ENCODE measurements at places on chromosomes 2 and 18. TPM values are rescaled to one million over a fixed set of nuclear protein-coding genes. Genes with fewer than 3 reads are reported as not detected.

DNA sequence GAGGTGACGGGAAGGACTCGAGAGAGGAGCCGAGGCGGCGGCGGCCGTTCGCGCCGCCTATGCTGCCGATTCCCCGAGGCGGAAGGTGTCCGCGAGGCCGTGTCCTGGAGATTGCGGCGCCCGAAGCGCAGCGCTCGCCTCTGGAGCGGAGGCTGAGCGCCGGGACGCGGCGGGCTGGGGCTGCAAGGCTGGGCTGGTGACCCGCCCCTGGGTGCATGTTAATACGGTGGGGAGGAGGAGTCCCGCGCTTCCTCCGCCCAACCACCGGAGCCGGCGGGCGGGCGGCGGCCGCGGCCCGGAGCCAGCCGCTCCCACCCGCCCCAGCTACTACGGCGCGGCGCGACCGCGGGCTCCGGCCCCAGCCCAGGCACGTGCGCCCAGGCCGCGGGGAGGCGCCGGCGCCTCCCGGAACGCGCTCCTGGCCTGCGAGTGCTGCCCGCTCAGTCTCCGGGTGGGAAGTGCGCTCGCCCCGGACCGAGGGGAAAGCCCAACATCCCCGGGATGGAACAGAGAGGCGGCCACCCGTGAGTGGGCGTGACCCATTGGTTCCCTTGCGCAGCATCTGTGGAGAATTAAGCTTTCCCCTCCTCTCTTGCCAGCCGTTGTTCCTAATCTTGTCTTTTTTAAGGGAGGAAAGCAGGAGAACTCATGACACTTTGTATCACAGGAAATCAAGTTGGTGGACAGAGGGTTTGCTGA, at the start of gene DLGAP1:
Gene DLGAP1 (minus strand): TSS at position 195 of the 699 bp plus-strand sequence.
- H3K4me3 ChIP-seq = peak within 1 kb of the TSS; percentile 83
- H3K4me1 ChIP-seq = peaks cover 4% of the 10 kb centered on the region
- H3K36me3 ChIP-seq = no peaks in the 10 kb centered on the region
- DNase-seq = peak; percentile 82

The FKBP1B gene
- 59.7 TPM for total RNA-seq

The ATP9B gene
- total RNA-seq = 19.1 TPM

DNA sequence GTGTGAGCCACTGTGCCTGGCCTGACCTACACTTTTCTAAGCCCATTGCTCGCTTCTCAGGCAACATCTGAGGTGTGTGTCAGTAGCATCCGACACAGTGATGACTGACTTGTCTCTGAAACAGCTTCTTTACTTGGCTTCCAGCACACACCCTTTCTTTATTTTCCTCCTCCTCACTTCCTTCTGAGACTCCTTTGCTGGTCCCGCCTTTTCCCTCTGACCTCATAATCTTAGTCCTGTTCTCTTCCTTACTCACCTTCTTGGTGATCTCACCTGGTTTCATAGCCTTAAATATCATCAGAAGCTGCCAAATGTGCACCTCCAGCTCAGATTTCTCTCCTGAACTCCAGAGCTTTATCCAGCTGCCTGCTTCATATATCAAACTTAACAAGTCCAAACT, 66.6 kb upstream of the PELI1 start:
- no peak overlapping the region for H3K27ac ChIP-seq
- no peaks in the 10 kb centered on the region for H3K36me3 ChIP-seq
- H3K27me3 ChIP-seq = no peaks in the 10 kb centered on the region
- peaks cover 5% of the 10 kb centered on the region for H3K4me1 ChIP-seq

- no peaks in the 10 kb centered on the region for H3K4me1 ChIP-seq
- H3K36me3 ChIP-seq = peaks cover 31% of the 10 kb centered on the region
- H3K27ac ChIP-seq = no peak overlapping the region
- peak; percentile 77 for DNase-seq
These were observed 66.3 kb upstream of the GLI2 start for GRCh38 chr2:120669121-120669952.

Measured in H9 (cell line).